Stimulated activated CD4-positive, alpha-beta T cell treated with anti-CD3 and anti-CD28 coated beads, Interleukin-12 subunit alpha, Interleukin-12 subunit beta, amount 100 ng/mL, for 24 hours (primary cell): ENCODE measurements at places on chromosomes 4 and X.

DNA sequence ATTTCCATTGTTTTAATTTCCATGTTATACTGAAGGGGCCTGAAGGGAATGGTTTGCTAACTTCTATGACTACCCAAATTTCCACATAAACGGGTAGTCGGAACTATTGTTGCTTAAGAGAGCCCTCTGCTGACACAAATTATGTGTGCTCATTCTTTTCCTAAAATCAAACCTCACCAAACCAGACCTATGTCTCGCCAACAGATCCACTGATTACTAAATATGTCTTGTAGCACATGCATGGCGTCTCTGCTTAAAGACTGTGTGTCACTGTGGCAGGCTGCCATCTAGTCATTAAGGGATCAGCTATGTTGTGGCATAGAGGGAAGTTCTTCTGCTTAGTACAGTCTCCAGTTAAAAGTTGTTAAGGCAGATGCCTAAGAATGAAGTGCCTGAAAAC, 25.1 kb downstream of the PIR start:
- DNase-seq, result no peak

GRCh38 chr4:75251547-75251946, 262.7 kb downstream of the RCHY1 start:
- DNase-seq, result no peak

DNA sequence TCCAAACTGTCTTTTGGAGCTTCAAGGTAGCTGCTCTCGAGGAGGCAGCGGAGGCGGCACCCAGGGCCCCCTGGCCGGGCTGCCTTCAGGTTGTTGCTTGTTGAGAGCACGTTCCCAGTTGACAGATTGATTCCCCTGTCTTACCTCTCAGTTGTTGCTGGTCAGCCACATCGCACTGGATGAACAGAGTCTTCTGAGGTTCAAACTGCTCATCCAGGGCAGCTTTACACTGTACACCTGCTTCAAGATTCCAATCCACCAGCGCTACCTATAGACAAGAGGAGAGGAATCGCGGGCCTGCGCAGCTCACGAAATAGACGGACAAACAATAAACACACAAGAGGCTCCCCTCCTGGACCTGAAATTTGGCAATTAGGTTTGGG, 497 bp downstream of the HPGD start:
- DNase-seq, result no peak

DNA sequence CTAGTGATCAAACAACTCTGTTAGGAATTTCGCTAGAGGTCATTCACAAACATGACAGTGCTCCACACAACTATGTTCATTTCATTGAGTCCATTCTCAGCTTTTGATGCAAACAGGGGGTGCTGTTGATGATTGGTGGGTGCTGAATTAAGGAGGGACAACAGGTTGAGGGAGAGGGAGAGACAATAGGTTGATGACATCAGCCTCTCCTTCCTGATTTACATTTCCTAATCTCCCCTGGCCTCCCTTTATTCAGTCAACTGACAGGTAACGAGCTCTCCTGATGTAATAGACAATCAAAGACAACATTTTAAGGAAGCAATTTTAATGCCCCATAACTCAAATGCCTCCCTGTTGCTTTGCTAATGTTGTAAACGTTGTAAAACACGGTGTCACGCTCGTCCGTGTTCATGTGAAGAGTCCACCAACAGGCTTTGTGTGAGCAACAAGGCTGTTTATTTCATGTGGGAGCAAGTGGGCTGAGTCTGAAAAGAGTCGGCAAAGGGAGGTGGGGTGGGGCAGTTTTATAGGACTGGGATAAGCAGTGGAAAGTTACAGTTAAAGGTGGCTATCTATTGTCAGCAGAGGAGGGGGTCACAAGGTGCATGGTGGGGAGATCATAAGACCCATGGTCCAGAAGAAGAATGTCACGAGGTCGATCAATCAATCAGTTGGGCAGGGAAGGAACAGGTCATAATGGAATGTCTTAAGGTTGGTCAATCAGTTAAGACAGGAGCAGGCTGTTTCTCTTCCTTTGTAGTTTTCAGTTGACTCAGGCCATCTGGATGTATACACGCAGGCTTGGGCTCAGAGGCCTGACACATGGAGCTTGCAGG, 4.8 kb upstream of the GAR1 start:
- no peak for DNase-seq

- no peak for DNase-seq
These were observed 5.2 kb upstream of the TLR6 start for GRCh38 chr4:38861791-38862190.

GRCh38 chr4:28233724-28234123, 1373.1 kb downstream of the STIM2 start:
- DNase-seq, result no peak

DNA sequence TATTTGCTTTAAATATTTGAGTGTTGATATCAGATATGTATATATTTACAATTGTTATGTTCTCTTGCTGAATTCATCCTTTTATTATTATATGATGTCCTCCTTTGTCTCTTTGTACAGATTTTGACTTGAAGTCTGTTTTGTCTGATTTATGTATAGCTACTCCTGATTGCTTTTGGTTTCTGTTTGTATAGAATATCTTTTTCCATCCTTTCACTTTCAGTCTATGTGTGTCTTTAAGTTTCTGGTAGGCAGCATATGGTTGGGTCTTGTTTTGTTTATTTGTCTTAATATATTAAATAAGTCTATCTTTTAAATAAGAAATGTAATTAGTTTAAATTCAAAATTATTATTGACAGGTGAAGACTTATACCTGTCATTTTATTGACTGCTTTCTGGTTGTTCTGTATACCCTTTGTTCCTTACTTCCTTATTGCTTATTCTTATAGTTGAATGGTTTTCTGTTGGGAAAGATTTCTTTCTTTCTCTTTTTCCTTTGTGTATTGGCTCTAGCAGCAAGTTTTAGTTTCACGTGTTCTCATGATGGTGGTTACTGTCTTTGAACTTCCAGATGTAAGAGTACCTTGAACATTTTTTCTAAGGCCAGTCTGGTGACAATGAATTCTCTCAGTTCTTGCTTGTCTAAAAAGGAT, 31.1 kb downstream of the RAB28 start:
- DNase-seq, result no peak

- DNase-seq, result no peak
These were observed 59.1 kb downstream of the TEX13C start for GRCh38 chrX:125378770-125379169.

DNA sequence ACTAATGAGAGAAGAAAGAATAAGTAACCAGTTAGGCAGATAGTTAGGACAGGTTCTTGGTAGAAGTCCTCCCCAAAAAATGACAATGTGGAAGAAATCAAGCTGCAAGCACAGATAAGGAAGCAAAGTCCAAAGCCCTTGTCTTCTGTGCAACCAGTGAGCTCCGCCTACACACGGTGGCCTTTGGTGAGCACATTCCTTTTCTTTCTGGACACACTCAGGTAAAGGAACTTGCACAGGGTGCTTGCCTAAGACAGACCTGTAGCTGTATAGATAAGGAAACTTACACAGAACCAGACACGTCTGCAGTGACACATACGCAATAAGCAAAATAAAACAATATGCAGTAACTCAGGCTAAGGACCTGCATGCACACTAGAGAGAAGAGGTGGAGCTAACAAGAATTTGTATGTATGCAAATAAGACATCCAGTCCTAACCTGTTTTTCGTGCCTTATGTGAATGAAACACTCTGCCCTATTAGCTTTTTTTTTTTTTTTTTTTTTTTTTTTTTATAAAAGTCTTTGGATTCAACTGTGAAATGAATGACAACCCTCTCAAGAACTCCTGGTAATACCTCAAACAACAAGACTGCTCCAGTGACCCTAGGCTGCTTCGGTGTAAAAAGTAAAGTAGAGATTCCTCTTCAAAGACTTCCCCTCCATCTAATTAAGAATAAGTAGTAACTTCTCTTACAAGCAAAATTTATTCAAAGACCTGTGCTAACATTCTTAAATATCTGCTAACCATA, 48.8 kb downstream of the UGT2B10 start:
- DNase-seq, result no peak

GRCh38 chrX:117543885-117544284, 572.7 kb downstream of the KLHL13 start:
- no peak for DNase-seq

DNA sequence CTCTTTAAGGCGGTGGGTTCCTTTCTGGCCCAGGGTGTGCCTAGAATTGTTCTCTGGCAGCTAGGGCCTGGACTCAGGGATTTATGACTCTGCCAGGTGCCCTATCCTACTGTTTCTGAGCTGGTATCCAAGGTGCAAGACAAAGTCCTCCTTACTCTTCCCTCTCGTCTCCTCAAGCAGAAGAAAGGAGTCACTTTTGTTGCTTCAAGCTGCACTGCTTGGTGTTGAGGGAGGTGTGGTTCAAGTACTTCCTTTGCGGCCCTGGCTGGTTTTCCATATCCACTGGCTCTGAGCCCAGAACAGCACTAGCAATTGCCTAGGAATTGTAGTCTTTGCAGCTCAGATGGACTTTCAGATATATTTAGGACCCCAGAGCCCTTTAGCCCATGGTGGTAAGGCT, 39.3 kb downstream of the RTL3 start:
- DNase-seq, result no peak

- DNase-seq, result no peak
These were observed at the start of gene PROM1 for GRCh38 chr4:16083241-16084191. PROM1 (minus strand) TSS chr4:16084023; CDS start chr4:16075906, 8,117 bp downstream.

DNA sequence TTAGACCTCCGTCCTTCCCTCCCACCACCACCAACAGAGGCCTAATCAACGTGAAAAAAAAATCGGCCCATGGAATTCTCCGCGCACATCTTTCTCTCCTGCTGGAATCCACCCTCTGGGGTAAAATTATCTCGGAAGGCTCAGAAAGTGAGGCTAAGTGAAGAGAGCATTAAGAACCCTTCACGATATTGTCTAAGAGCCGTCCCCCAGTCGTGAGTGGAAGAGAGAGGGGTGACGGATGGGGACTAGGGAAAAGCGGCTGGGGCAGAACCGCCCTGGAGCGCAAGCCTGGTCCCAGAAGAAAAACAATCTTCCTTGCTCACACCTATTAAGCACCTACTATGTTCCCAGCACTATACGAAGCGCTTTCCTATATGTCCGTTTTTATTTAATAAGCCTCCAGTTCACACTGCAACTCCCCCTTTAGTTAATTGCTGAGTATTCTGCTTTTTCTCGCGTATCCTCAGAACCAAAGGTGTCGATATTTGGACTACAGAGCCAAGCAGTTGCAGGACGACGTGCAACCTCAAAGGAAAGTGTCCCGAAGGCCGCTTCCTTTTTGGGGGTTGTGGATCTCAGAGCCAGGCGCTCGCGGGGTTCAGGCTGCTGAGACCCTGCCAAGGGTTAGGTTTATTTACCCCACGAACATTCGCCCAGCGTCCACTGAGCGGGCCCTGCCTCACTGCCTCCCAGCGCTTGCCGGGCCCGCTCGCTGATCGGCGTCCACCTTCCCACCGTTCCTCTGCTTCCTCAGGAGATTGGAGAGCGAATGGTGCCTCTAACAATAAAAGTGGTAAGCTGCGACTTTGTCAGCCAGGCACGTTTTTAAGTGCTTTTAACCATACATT, 889 bp downstream of the MGARP start:
- no peak for DNase-seq
